ENCODE measurements at places on chromosomes 6 and 20. TPM values are rescaled to one million over a fixed set of nuclear protein-coding genes. Genes with fewer than 3 reads are reported as not detected.

Gene COL9A3
- not detected for total RNA-seq

Gene IL20RA
- not detected for total RNA-seq

Gene PPP1R14C
- 1.1 TPM for total RNA-seq

Gene EMILIN3
- not detected for total RNA-seq

Gene ABCC10
- total RNA-seq: 33.0 TPM

Gene CDH4
- total RNA-seq: not detected

Gene MYBL2
- total RNA-seq: 91.7 TPM

Gene ADGRF1
- not detected for total RNA-seq

Gene ELOVL2
- total RNA-seq: not detected

Gene NOX3
- not detected for total RNA-seq

Gene PPIL6
- 0.36 TPM for total RNA-seq

Gene DCDC2
- total RNA-seq: 0.27 TPM

Gene C6orf163
- total RNA-seq: 0.95 TPM

Gene CGA
- total RNA-seq: not detected

All from activated CD8-positive, alpha-beta memory T cell treated with anti-CD3 and anti-CD28 coated beads for 36 hours (primary cell).